ENCODE measurements at places on chromosomes 5 and 9.

GRCh38 chr9:84871983-84872382 lies 202.5 kb downstream of the NTRK2 start:
- no peak for DNase-seq

- no peak for DNase-seq
Observed at GRCh38 chr5:154758977-154759376, 3.8 kb downstream of the LARP1 start.

- no peak for DNase-seq
Observed at GRCh38 chr5:124998520-124998919, 252.1 kb upstream of the ZNF608 start.

DNA sequence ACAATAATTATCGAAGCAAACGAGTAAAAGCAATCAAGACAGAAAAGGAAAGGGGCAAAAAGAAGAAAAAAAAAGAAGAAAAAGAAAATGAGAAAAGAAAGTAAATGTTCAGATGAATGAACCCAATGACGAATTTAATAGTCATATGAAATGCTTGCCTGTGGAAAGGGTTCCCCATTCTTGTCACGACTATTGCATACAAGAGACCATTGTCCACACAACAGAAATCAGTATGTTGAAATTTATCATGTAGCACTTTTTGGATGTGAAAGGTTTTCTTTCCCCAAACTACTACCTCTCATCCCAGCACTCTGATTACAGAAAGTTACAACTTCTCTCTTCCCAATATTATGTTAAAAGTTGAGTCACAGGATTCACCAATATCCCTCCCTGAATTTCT lies 162.4 kb downstream of the ZDHHC21 start:
- DNase-seq, result no peak

GRCh38 chr5:111224561-111225345 lies 569 bp downstream of the CAMK4 start:
- DNase-seq, result peak; percentile 7

DNA sequence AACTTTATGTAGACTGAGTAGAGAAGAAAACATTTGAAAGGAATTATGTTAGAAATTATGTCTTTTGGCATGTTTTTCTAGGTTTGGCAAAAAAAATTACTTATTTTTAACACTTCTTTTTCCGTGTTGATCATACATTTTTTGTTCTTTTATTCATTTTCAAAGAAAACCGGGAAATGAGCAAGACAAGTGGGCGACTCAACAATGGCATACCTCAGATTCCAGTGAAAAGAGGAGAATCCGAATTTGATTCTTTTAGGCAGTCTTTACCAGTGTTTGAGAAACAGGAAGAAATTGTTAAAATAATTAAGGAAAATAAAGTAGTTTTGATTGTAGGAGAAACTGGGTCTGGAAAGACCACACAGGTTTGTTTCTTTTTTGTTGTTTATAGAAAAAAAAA lies 12.9 kb downstream of the YTHDC2 start:
- DNase-seq, result no peak

DNA sequence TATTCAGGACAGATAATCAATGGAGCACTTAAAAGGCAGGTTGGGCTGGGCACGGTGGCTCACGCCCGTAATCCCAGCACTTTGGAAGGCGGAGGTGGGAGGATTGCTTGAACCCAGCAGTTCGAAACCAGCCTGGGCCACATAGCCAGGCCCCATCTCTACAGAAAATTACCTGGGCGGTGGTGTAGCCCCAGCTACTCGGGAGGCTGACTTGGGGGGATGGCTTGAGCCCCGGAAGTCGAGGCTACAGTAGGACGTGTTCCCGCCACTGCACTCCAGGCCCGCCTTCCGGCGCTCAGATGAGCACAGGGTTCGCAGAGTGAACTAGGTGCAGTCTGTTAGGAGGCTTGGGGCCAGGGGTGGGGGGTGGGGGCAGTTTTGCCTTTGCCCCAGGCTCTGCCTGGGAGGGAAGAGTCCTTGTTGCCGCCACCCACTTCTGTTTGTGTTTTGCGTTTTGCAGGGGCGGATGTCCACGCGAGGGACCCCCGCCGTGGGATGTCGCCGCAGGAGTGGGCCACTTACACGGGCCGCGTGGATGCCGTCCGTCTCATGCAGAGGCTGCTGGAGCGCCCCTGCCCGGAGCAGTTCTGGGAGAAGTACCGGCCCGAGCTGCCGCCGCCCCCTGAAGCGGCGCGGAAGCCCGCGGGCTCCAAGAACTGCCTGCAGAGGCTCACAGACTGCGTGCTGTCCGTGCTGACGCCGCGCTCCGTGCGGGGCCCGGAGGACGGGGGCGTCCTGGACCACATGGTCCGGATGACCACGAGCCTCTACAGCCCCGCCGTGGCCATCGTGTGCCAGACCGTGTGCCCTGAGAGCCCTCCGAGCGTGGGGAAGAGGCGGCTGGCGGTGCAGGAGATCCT lies 85.2 kb downstream of the ANKRD33B start:
- no peak for DNase-seq

DNA sequence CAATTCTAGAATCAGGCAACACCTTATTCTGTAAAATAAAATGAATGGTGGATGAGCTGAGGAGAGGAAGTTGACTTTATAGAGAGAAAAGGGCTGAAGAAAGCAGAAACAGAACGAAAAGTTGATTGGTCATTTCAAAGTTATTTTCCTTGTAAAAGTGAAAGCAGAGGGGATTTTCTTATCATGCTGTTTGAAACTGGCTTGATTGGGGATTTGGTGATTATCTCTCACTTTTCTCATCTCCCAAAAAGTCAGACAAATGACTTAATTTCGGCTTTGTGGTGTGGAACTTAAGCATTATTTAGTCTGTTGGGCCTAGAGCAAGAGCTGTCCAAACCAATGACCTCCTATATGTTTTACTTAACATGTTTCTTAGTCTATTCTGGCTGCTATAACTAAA lies 60.5 kb upstream of the ITGA2 start:
- DNase-seq, result no peak

DNA sequence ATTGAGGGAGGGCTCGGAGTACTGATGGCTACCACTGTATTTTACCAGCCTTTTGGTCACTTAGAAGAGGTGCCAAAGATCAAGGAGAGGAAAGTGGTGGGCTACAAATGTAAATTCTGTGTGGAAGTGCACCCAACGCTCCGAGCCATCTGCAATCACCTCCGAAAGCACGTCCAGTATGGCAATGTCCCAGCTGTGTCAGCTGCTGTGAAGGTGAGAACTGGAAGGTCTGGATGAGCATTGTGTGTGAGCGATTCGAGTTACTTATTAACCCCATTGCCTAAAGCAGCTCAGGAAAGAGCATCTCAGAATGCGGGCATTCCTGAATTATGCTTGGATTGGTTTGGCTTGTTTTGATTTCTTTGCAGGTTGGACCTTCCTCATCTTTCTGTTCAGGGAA lies 67.5 kb downstream of the ZNF462 start:
- no peak for DNase-seq
